ENCODE measurements at places on chromosomes 5 and 9. TPM values are rescaled to one million over a fixed set of nuclear protein-coding genes. Genes with fewer than 3 reads are reported as not detected.

The TPPP gene
- 0.17 TPM for total RNA-seq

The ECSCR gene
- not detected for total RNA-seq

The RELL2 gene
- total RNA-seq, result 5.0 TPM

The CDK9 gene
- 93.8 TPM for total RNA-seq

The CPEB4 gene
- total RNA-seq, result 15.4 TPM

The CD180 gene
- total RNA-seq, result not detected

- H3K4me1 ChIP-seq, result peaks cover 5% of the 10 kb centered on the region
- no peak overlapping the region for H3K27ac ChIP-seq
- no peak for DNase-seq
- H3K27me3 ChIP-seq, result no peaks in the 10 kb centered on the region
- H3K36me3 ChIP-seq, result no peaks in the 10 kb centered on the region
These were observed 346.8 kb downstream of the PIK3R1 start for GRCh38 chr5:68562308-68562707.

DNA sequence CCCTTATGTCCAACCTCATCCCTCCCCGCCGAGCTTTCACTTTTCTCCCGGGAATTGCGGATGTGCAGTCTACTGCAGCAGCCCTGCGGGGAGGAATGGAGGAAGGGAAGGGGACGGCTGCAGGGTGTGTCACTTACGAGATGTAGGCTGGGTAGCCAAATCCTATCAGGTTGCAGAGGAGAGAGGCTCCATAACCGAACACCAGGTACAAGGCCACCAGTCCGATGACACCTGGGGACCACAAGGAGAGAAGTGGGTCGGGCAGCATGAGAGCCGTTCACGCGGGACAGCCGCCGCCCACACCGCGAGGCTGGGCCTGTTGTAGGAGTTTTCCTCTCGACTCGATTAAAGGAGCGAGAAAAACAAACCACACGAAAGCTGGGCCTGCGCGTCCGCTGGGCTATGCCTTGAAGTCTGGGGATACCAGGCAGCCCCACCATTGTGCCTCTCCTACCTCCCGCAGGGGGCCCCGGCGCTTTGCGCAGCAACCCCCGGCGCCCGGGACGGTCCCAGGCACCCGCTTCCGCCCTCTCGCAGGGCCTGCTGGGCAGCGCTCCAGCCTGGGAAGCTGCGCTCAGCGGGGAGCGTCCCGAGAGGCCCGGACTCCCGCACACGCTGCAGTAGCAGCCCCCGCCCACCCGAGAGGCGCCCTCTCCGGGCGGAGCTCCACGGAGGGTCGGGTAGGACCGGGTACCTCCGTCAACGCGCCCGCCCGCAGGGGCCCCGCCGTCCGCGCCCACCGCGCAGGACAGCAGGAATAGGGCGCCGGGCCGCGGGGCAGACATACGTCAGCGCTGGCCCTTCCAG is 798 bp downstream of the REEP5 start:
- peak overlapping the region; percentile 97 for H3K4me3 ChIP-seq
- 0 out of 2 replicates have a peak, but pooled peaks cover 6% of the 10 kb centered on the region for H3K36me3 ChIP-seq
- H3K27ac ChIP-seq, result peak overlapping the region; percentile 53
- H3K4me1 ChIP-seq, result peaks cover 7% of the 10 kb centered on the region
- no peaks in the 10 kb centered on the region for H3K27me3 ChIP-seq

GRCh38 chr9:110802416-110803035 is 133.9 kb downstream of the MUSK start:
- H3K4me1 ChIP-seq, result peaks cover 20% of the 10 kb centered on the region
- no peaks in the 10 kb centered on the region for H3K36me3 ChIP-seq
- H3K4me3 ChIP-seq, result no peak overlapping the region
- no peak overlapping the region for H3K27ac ChIP-seq
- no peak for DNase-seq

- no peaks in the 10 kb centered on the region for H3K36me3 ChIP-seq
- H3K4me3 ChIP-seq, result no peak overlapping the region
- DNase-seq, result no peak
- no peaks in the 10 kb centered on the region for H3K27me3 ChIP-seq
- H3K4me1 ChIP-seq, result no peaks in the 10 kb centered on the region
These were observed 199.0 kb upstream of the TARS1 start for GRCh38 chr5:33241802-33242201.

DNA sequence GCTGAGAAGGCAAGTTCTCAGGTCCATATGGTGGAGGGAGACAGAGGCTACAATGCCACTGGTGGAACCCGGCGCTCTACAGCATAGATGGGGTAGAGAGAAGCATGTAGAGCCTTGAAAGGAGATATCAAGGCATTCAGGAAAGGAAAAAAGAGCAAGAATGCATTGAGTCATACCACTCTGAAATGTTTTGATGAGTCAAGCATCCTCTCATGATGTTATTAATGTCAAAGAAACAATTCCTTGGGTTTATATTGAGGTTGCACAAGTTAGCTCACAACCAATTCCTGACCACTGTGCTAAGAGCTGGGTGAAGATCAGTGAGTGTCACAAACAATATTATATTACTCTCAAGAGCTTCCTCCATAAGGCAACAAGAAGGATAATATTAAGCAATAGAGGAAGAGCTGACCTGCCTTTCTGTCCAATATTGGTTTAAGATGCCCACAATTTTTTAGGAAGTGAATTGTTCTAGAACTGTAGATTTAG is 178.0 kb downstream of the RFK start:
- peak; percentile 97 for DNase-seq
- H3K27ac ChIP-seq, result peak overlapping the region; percentile 86
- H3K27me3 ChIP-seq, result no peaks in the 10 kb centered on the region

GRCh38 chr9:14482856-14483255 is 168.9 kb upstream of the NFIB start:
- H3K4me1 ChIP-seq, result no peaks in the 10 kb centered on the region
- H3K27ac ChIP-seq, result no peak overlapping the region
- no peak overlapping the region for H3K4me3 ChIP-seq
- DNase-seq, result no peak
- no peaks in the 10 kb centered on the region for H3K36me3 ChIP-seq

GRCh38 chr5:117657541-117657940 is 1082.9 kb upstream of the SEMA6A start:
- no peak overlapping the region for H3K27ac ChIP-seq
- DNase-seq, result no peak
- H3K4me1 ChIP-seq, result no peaks in the 10 kb centered on the region
- no peaks in the 10 kb centered on the region for H3K36me3 ChIP-seq
- H3K4me3 ChIP-seq, result no peak overlapping the region

DNA sequence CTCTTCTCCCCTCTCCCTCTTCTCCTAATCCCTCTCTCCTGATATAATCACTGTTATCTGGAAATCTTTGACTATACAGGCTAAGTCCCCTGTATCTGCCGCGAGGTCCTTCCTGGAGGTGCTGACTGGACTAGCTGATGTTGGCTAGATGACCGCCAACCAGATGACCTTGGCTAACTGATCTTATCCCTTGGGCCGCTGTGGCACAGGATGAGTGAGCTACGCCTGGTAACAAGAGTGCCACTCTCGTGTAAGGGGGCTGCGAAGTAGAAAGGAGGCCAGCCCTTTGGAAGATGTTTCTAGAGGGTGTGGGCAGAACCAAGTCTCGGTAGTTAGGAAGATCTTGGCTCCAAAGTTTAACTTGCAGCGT is 345 bp upstream of the PRRC1 start:
- no peaks in the 10 kb centered on the region for H3K27me3 ChIP-seq
- H3K4me3 ChIP-seq, result peak overlapping the region; percentile 95

- no peak for DNase-seq
- no peak overlapping the region for H3K4me3 ChIP-seq
These were observed 195.8 kb downstream of the ERCC6L2 start for GRCh38 chr9:96071076-96071814.

DNA sequence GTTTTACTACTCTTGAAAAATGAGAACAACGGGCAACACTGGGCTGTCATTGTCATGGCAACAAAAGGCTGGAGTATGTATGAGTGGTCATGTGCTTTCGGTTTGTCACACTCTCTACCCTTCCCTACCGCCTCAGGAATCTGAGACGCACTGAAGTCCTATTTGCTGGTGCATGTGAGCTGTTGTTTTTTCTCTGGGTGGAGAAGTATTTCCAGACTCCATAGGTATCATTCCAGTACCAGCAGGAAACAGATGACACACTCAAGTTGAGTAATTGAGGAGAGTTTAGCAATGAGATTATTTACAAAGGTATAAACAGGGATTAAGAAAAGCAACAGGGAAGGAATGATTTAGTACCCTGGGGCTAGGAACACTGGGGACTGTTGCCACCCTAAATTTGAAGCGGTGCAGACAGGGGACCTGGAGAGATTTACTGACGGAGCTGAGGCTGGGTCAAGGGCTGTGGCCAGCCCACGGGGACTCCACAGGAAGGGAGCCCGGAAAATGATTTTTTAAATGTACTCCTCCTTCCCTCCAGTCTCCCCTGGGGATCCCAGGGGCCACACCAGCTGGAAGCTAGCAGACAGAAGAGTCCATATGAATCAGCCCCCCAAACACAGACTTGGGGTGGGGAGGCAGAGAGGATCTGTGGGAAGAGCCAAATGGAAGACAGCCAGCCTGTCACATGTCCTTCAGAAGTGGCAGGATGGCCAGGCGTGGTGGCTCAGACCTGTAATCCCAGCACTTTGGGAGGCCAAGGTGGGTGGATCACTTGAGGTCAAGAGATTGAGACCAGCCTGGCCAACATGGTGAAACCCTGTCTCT is 13.2 kb upstream of the ZBTB43 start:
- DNase-seq, result peak; percentile 69
- H3K27me3 ChIP-seq, result no peaks in the 10 kb centered on the region
- peak overlapping the region; percentile 77 for H3K27ac ChIP-seq
- H3K4me3 ChIP-seq, result no peak overlapping the region
- H3K4me1 ChIP-seq, result peaks cover 49% of the 10 kb centered on the region

GRCh38 chr5:12624776-12625560 is 720.7 kb upstream of the CTNND2 start:
- no peak overlapping the region for H3K4me3 ChIP-seq
- H3K36me3 ChIP-seq, result no peaks in the 10 kb centered on the region
- H3K4me1 ChIP-seq, result no peaks in the 10 kb centered on the region
- DNase-seq, result no peak
- H3K27ac ChIP-seq, result no peak overlapping the region

DNA sequence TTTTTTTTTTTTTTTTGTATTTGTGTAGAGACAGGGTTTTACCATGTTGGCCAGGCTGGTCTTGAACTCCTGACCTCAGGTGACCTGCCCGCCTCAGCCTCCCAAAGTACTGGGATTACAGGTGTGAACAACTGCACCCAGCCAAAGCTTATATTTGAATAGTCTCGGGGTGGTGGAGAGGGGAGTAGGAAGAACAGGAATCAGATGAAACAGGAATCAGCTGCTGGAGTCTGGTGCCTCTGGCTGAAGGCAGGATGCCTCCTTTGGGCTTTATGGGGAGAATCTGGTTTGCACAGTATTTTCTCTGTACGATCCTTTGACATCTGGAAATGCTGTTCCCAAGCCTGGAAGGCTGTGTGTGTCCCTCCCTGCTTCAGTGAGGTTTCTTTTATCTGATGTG is 10.9 kb downstream of the C5orf52 start:
- no peaks in the 10 kb centered on the region for H3K36me3 ChIP-seq
- H3K27me3 ChIP-seq, result no peaks in the 10 kb centered on the region

DNA sequence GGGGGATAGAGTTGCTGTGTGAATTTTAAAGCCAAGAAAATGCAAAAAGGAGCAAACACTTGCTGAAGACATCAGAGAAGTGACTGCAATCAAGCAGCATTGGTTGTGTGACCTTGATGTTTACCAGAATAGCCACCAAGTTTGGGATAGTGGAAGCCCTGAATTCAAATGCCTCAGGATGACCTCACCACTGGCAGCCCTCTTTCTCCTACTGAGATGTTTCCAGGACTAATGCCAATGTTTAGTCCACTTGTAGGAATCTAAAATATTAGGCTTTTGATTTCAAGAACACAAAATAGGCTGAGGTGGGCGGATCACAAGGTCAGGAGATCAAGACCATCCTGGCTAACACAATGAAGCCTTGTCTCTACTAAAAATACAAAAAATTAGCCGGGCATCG is 112.2 kb upstream of the NUDT12 start:
- H3K27ac ChIP-seq, result no peak overlapping the region
- H3K27me3 ChIP-seq, result no peaks in the 10 kb centered on the region
- no peaks in the 10 kb centered on the region for H3K36me3 ChIP-seq
- DNase-seq, result no peak
- no peak overlapping the region for H3K4me3 ChIP-seq

DNA sequence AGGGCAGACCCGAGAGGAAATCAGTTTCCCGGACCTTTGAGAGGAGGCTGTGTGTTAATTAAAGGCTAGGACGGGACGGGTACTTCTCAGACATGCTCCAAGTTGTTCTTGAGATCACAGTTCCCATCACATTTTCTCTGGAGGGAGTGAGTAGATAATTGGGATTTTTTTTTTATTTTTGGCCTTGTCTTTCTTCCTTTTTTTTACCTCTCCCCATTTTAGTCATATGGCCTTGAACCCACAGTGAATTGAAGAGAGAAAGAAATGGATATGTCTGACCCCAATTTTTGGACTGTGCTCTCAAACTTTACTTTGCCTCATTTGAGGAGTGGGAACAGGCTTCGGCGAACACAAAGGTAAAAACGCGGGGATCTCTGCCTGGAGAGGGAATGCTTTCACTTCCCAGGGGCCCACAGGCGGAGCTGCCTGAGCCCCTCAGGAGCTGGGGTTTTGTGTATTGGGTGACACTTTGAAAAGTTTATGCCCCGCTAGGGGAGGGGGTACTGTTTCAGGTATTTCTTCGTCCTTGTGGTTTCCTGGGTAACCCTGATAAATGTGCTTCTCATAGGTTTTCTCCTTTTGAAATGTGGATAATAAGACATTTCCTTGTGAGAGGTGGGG is 191.8 kb downstream of the CD180 start:
- H3K27me3 ChIP-seq, result no peaks in the 10 kb centered on the region
- no peak for DNase-seq
- H3K27ac ChIP-seq, result peak overlapping the region; percentile 93
- peak overlapping the region; percentile 85 for H3K4me3 ChIP-seq

DNA sequence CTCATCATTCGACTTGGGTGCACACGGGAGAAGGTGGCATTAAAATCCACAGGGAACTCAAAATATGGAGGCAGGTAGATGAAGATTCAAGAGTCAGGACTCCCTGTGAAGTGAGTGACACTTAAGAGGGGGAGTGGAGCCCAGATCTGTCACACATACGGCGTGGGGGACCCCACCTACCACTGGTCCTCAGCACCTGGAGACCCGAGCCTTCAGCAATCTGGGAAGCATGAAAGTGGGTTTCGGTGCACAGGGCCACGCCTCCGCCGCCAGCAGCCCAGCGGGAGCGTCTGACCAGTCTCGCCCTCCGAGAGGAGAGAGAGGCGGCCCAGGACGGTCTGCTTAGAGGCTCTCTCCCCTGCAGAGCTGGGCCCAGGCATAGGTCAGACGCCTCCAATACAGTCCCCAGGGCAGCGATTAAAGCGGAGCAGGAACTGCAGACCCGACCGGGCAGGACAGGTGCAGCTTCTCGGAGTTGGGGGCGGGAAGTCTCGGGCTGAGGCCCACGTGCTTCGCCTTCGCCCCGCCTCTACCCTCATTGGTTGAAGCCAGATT is 639 bp upstream of the SLC2A8 start:
- no peak for DNase-seq
- no peaks in the 10 kb centered on the region for H3K27me3 ChIP-seq
- peak overlapping the region; percentile 61 for H3K4me3 ChIP-seq
- H3K36me3 ChIP-seq, result no peaks in the 10 kb centered on the region

All from PC-9 (cell line).